Stimulated activated CD8-positive, alpha-beta memory T cell treated with anti-CD3 and anti-CD28 coated beads, Interleukin-7, amount 100 ng/mL, for 48 hours (primary cell): ENCODE measurements at places on chromosomes 7 and 10.

GRCh38 chr10:4943821-4944220 lies 19.4 kb upstream of the AKR1C1 start:
- no peak for DNase-seq

DNA sequence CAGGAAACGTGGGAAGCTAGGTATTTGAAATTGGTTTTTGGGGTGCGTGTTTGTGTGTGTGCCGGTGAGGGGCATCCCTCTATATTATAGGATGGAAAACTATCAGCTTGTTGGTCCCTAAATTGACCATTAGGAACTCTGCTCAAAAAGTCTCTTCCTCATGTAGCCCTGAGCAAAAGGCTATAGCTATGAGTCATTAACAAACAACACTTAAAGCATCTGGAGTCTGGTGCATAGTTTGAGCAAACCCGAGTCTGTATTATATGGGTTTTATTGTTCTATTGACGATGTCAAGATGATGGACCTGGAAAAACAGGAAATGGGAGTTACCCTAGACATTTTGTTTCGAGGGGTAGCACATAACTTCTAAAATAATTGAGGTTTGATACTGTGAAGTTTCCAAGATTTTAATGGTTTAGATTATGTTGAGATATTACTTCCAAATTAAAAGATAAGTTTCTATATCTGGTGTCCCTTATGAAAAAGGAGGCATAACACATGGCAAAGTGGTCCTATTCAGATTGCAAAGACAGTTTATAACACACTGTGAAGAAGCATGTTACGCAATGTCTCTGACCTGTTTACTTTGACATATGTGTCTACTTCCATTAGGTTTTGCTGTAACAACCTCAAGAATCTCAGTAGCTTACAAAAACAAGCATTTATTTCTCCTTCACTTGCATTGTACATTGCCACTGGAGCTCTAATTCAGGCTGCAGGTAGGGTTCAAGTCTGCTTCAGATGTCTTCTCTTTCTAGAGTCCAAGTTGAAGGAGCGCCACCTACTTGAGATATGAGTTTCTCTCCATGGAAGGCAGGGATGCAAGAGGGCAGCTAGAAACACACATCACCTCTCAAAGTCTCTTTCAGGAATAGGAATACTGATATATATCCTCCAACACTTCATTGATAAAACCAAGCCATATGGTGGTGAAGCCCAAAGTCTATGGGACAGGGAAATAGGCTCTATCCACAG lies 357.7 kb downstream of the PHF14 start:
- DNase-seq: no peak

- peak; percentile 40 for DNase-seq
Observed at GRCh38 chr10:6465854-6466601, 114.0 kb downstream of the PRKCQ start.

- DNase-seq: no peak
Observed at GRCh38 chr10:125149036-125149679, 11.2 kb downstream of the CTBP2 start.

DNA sequence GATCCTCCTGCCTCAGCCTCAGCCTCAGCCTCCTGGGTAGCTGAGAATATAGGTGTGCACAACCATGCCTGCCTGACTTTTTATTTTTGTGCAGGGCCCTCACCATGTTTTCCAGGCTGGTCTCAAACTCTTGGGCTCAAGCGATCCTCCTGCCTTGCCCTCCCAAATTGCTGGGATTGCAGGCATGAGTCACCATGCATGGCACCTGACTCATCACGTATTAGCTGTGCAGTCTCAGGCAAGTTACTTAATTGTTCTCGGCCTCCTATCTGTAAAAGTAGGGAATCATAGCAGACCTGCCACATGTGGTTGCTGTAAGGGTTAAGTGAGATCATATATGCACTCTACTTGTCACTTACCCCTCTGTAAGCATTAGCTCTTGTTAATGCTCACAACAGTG lies 117.2 kb downstream of the ANLN start:
- no peak for DNase-seq

DNA sequence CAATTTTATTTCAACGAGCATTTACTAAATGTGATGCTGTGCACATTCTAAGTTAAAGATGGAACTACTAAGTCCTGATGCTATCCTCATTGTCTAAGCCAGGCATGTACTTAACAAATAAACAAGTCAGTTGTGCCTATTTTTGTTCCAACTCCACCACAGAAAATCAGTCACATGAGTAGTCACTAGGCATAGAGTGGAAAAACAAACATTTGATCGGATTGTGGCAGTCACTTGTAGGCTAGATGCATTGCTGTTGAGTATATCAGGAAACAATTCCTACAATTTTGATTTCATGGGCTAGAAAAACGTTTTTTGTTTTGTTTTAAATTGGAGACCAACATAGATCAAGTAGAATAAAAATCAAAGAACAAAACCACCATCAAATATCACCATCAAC lies 177.6 kb upstream of the SLC25A13 start:
- no peak for DNase-seq

GRCh38 chr10:72610466-72610865 lies 15.4 kb downstream of the MICU1 start:
- DNase-seq: no peak

GRCh38 chr10:3774814-3775695 lies 10.0 kb downstream of the KLF6 start:
- no peak for DNase-seq

DNA sequence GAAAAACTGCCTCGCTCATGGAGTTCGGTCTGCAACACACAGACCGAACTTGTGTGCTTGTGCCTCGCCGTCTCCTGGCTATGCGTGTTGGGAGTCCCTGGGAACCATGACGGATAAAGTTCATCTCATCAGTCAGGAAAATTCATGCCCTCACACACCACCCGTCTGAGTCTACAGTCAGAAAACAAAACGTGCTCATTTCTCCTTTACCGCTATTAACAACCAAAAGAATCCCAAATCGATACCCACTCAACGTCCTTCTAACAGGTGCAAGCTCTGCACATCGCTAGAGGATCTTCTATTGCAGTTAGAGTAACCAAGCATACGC lies 13.6 kb downstream of the CNPY1 start:
- no peak for DNase-seq

DNA sequence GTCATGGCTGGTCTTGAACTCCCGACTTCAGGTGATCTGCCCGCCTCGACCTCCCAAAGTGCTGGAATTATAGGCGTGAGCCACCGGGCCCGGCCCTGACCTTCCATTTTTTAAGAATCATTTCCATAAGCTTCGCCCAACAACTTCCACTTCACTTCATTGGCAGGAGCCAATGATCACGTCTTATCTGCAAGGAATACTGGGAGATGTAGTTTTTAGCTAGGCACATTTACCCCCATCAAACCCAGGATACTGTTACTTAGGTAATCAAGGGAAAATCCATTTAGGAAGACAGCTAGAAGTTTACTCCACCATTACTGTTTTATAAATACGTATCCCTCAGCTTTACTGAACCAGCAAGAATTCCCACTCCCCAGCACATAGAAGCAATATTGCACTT lies 3.4 kb upstream of the CDK13 start:
- DNase-seq: no peak

DNA sequence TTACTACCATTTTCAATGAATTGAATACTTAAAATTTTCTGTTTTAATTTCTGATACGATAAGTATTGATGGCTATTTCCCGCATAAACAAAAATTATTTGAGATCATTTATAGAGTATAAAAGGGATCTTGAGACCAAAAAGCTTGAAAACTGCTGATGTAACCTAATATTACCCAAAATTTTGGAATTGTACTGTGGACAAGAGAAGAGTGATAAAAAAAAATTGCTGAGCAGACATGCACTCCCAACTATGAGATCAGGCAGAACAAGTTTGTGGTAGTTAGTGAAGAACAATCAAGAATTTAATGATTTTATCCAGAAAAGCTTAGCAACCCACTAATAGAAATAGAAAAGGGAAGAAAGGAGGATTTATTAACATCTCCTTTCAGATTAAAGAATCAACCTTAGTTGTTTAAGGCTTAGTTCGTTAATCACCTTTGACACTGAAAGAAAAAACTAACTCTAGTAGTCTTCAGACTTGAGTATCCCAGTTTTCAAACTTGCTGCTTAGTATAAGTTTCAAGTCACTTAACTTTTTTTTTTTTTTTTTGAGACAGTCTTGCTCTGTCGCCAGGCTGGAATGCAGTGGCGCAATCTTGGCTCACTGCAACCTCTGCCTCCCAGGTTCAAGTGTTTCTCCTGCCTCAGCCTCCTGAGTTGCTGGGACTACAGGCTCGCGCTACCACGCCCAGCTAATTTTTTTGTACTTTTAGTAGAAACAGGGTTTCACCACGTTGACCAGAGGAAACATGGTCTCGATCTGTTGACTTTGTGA lies 50.6 kb upstream of the ZC3HAV1 start:
- no peak for DNase-seq
